ENCODE measurements at places on chromosomes 2 and 18. TPM values are rescaled to one million over a fixed set of nuclear protein-coding genes. Genes with fewer than 3 reads are reported as not detected.

GRCh38 chr2:8432706-8433336 lies 249.0 kb upstream of the ID2 start:
- peaks cover 2% of the 10 kb centered on the region for H3K36me3 ChIP-seq
- no peak for DNase-seq
- H3K27ac ChIP-seq = peak overlapping the region; percentile 84
- H3K4me1 ChIP-seq = peaks cover 21% of the 10 kb centered on the region
- no peaks in the 10 kb centered on the region for H3K27me3 ChIP-seq
- H3K4me3 ChIP-seq = peak overlapping the region; percentile 85

GRCh38 chr2:143255899-143256298 lies 126.7 kb downstream of the ARHGAP15 start:
- DNase-seq = no peak
- peak overlapping the region; percentile 98 for H3K27ac ChIP-seq
- H3K27me3 ChIP-seq = no peaks in the 10 kb centered on the region

OXER1 gene
- total RNA-seq = not detected

BCL11A gene
- total RNA-seq = 2.5 TPM

GLI2 gene
- not detected for total RNA-seq

RBM44 gene
- total RNA-seq = 4.0 TPM

PRKCE gene
- total RNA-seq = 17.6 TPM
